KG1 (cell line): ENCODE measurements at places on chromosomes 3 and 15.

- no peak for DNase-seq
These were observed 65.3 kb upstream of the ZNF280D start for GRCh38 chr15:56798639-56799038.

DNA sequence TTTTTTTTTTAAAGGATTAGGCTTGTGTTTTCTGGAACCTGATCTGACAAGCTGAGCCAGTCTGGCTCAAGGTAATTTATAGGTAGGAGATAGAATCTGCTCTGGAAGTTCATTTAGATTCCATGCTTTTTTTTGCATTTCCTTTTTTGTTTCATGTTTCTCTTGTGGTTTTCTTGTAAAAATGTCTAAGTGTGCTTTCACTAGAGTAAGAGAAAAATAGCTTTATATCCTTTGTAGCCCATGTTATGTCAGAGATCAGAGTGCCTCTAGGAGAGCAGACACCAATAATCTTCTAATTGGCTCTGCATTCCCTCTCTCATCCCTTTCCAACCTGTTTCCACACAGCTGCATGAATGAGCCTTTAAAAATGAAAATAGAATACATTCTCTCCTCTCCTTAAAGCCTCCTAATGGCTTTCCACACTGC, 389.8 kb upstream of the KCNMB2 start:
- DNase-seq: no peak

DNA sequence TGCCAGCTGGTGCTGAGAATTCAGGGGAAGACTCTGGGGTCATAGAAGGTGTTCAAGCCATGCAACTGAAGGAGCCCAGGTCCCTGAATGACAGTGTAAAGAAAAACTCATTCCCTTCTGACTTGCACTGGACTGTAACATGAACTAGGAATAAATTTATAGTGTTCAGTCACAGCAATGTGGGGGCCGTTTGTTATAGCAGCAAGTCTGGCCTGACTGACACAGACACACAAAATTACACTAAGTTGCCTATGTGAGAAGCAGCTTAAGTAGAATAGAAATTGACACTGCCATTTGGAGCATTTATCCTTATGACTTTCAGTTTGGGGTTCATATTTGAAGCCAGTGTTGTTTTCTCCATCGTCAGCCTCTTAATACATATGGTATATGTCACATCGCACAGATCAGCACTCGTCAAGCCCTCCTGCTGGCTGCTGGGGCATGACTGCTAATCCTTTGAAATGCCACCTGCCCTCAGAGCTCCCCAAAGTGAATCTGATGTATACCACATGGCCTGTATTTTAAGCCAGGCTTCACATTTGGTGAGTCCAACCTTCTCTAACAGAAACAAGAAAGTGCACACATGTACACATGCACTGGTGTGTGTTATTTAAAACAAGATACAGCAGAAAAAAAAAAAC, 17.1 kb upstream of the HEG1 start:
- DNase-seq: no peak

DNA sequence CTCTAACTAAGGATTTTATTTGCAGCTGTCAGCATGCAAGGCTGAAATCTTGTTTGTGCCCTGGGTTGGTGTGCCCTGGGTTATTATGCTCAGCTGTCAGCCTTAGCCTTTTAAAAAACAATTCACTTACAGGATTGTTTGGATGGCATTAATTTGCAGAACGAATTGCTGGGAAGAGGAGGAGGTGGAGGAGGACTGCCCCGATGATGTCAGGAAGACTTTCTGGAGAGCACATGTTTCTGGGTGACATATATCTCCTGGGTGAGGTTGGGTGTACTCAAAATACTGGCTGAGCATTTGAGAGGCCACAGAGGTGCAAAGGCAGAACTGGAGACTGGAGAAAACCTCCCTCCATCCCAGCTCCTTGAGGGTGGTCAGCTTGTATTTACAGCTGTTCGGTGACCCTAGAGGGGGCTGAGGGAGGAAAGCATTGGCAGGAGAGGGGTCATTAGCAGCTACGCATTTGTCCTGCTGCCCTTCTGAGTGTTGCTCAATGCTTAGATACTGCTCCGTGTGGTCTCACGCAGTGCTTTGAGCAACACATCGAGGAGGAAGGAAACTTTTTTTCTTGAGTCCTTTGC, 59.8 kb upstream of the PSMD6 start:
- DNase-seq: no peak

DNA sequence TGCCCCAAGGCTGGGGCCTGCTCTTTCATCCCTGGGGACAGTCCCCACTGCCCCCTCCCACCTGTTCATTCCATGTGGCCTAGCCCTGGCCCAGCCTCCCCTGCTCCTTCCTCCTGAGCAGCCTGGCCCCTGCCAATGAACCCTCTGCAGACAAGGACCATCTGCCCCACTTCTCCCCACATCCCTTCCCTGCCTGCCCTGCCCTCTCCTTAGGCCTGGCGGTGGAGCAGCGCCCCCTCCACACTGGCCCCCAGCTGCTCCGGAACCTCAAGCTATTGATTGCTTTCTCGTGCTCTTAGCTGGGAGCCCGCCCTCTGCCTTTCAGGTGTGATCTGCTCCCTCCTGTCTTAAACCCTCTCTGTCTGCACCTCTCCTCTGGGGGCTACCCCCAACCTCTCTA, 8.0 kb downstream of the PLXNA1 start:
- DNase-seq: no peak

DNA sequence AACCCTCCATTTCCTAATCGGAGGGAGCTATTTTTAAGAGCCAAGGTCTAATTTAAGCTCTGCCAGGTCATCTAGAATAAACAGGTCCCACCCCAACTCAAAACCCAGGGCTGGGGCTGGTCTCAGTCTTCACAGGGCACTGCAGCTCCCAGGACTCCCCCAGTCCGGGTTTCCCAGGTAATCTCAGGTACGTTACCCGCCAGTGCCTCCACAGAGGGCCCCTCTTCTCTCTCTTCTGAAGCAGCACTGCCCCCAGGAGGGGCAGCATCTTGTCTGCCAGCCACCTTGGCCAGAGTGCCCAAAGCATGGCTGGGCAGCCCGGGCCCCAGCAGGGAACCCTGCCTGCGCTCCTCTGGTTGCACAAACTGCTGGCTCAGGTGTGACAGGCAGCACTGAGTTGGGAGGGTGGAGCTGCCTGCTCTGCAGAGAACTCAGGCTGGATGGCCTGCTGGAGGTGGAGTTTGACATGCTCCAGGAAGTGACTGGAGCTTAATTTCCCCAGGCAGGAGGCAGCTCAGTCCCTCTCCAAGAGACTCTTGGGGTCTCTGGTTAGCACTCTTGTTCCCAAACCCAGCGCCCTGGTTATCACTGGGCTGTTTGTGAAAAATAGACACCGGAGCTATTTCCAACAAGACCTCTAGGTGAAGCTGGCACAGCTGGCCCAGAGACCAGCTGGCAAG, at the start of gene PLA2G4F:
TSS of gene PLA2G4F (minus strand) at position 394 of the 680 bp plus-strand sequence. CDS start at position 307, 87 bp downstream.
- no peak for DNase-seq

DNA sequence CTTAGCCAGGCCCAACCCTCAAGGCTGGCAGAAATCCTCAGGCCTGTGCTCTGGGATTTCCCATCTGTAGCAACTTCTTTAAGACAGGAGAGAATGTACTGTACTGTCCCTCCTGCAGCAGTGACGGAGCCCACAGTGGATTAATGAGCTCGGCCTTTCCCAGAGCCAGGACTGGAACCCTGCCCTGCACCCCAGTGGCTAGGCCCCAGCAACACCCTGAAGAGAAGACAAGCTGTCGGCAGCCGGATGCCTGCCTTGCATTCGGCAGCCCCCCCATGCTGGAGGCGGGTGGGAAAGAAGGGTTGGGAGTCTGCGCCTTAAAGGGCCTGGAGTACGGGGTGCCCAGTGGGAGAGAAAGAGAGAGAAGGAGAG, 32.0 kb downstream of the KLHL25 start:
- DNase-seq: no peak

GRCh38 chr3:130738241-130738640, 8.4 kb downstream of the PIK3R4 start:
- no peak for DNase-seq

- no peak for DNase-seq
These were observed at the start of gene ZNF710 for GRCh38 chr15:90001062-90001682. Gene ZNF710 (plus strand): TSS chr15:90001324. CDS start chr15:90067138, 65,814 bp downstream.

DNA sequence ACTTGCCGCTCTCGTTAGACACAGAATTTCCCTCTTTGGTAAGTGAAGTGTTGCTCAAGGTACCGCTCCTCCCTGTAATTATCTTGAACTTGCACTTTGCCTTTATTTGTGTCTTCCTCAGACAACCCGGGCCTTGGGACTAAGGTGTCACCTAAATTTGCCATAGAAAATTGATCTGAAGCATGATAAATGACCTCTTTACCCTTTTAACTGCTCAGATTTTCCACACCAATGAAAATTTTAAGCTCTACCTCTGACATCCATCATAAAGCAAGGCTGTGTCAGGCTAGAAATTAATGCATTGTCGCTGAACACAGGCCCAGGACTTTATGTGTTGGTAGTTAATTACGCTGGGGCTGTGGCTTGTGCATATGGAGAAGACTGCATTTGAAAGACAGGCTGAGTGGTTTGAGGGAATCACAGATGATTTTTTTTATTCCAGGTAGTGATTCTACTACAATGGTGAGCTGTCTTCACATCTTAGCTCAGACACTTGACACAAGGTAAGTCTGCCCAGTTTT, 199.6 kb upstream of the CHRM5 start:
- no peak for DNase-seq

GRCh38 chr15:49506341-49506740, 83.3 kb downstream of the FGF7 start:
- no peak for DNase-seq

DNA sequence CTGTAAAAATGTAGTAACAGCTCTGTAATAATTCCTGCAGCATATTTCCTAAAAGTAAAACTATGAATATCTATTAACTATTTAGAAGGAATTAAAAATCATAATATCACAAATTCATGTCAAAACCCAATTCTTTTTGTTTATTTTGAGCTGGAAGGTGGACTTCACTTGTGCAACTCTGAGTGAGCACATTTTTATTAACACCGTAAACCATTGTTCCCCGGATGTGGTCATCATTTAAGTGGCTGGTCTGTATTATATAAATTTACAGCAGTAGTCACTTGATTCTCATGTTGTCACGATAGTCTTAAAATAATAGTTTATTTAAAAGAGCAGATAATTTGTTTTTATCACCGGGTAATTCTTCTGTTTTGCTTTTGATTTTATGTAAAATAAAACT, 43.0 kb upstream of the UTS2B start:
- DNase-seq: no peak

- DNase-seq: no peak
These were observed 33.4 kb downstream of the ETV5 start for GRCh38 chr3:186075489-186075888.

DNA sequence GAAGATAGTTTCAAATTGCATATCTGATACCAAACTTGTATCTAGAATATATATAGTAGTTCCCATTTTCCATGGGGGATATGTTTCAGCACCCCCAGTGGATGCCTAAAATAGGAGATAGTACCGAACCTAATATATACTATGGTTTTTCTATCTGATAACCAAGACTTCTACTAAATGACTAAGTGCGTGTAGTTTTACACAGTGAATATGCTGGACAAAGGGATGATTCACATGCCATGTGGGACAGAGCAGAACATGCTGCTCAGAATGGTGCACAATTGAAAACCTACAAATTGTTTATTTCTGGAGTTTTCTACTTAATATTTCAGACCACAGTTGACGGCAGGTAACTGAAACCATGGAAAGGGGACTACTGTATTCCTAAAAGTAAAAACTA, 73.4 kb upstream of the TP63 start:
- DNase-seq: no peak

GRCh38 chr3:114644367-114644766, 350.5 kb downstream of the TIGIT start:
- no peak for DNase-seq

GRCh38 chr3:62161371-62161770, 212.0 kb downstream of the FEZF2 start:
- DNase-seq: no peak

DNA sequence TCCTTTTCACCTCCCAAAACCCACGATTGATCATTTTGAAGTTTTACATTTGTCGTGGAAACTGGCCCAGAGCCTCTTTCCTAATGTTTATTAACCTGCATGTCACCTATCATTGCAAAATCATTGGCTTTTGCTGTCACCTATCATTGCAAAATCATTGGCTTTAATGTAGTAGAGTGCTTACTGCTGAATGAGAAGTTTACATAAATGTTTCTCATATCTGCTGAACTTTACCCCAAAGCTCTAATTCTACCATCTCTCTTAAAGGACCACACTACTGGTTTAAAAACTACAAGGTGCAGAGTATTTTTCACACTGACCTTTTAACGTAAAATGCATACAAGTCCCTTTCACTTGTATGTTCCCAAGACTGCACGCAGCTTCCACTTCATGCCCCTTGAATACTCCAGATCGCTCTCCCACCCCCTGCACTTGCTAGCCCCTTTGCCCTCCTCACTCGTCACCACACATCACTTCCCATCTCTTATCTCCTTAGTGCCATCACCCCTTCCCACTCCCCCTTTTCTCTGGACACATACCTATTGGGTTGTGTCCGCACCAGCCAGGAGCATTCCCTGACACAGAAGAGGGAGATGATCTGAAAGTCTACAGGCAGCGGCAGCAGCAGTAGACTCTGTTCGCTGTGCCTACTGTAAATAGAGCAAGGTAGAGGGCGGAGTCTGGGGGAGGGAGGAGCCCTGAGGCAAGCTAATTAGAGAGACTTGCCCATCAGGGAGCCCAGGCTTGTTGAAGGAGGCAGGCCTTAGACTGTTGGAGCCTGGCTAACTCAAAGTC, 30.2 kb upstream of the ATOSA start:
- no peak for DNase-seq

DNA sequence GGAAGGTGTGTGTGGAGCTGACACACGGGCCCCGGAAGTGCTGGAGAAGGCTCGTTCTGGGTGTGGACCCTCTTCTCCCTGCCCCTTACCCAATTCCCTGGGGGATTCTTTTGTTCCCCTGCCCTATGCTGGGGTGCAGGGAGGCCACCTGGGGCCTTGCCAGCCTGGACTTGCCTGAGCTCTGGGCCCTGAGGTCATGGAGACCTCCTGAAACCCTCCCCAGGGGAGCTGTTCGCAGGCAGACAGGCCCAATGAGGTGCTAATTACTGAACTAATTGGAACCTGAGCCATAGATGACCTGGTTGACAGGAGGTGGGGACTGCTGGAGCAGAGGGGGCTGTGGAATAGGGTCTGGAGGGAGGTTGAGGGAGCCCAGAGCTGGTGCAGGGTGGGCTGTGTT, 9.4 kb upstream of the C15orf39 start:
- DNase-seq: no peak

DNA sequence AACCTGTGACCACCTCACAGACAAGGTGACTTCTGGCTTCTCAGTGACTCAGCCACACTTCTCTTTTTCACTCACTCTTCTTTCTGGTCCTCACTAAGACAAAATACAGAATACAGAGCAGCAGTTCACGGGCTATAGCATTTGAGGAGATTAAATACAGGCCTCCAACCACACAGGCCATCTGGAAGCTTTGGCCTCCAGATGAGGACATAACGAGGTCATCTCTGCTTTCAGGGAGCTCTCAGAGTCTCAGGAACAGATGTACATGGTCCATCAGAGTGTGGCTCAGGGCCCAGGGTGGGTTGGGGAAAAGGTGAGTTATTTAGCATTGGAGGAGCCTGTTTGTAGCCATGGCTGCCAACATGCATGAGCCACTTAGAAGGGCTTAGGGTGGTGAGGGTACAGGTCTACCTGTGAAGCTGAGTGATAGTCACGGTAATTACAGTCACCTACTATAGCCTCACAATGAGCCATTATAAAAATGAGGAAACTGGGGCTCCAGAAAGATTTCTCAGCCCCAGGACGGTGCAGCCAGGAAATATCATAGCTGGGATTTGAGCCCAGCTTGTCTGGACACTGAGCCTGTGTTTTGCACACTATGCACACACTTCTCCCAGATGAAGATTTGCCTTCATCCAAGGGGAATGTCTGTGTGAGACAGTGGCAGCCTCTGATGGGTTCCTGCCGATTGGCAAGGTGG, 159.8 kb upstream of the CTDSPL start:
- no peak for DNase-seq

GRCh38 chr15:35061825-35062737, 23.0 kb downstream of the NANOGP8 start:
- DNase-seq: no peak
